T-cell (primary cell): ENCODE measurements at places on chromosomes 16 and 17.
A peak's percentile ranks its signal among the peaks of the same experiment; 100 is the strongest.

DNA sequence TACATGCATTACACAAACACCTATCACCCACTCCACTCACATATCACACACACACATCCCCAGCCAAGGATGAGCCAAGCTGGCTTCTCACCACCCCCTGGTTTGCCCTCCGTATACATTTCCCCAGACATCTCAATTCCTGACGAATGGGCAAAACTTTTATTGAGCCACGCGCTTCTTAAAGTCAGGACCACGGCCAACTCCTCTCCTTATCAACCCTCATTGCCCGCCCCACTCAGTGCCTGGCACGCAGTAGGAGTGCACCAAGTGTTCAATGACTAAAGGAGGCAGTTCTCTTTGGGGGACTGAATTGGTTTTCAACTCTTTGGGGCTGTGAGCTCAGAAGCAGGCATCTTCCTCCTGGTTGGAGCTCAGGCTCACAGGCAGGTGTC lies 22.5 kb upstream of the C16orf78 start:
- DNase-seq: no peak

GRCh38 chr17:8670421-8670820 lies 39.9 kb upstream of the MYH10 start:
- no peak for DNase-seq

- no peak for DNase-seq
These were observed 17.3 kb upstream of the C16orf74 start for GRCh38 chr16:85768199-85768598.

DNA sequence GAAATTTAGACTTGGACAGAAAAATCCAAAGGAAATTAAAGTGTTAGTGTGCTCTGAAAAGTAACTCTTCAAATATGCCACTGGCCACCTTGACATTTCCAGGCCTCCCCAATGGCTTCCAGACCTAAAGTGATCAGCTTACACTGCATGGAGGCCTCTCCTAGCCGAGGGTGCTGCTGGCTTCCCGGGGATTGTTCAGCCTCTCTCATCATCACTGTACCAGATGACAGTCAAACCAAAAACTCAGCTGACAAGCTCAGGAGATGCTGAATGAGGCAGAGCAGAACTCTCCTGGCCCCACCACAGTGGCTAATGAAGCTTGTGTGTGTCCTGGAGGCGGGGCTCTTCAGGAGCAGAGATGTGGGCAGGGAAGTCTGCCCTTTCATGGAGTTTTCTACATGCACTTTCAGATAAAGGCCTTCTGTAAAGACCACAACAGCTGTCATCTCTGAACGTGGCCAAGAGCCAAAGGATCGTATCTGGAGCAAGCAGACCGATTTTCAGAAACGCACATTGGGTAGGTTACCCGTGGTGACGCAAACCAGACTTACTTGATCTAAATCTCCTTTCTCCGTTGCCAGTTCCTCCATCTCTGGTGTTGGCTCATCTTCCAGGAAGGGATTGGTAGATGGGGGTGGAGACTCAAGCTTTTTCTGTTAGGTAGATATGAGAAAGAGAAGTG lies 113.3 kb downstream of the VPS53 start:
- DNase-seq: peak; percentile 2

DNA sequence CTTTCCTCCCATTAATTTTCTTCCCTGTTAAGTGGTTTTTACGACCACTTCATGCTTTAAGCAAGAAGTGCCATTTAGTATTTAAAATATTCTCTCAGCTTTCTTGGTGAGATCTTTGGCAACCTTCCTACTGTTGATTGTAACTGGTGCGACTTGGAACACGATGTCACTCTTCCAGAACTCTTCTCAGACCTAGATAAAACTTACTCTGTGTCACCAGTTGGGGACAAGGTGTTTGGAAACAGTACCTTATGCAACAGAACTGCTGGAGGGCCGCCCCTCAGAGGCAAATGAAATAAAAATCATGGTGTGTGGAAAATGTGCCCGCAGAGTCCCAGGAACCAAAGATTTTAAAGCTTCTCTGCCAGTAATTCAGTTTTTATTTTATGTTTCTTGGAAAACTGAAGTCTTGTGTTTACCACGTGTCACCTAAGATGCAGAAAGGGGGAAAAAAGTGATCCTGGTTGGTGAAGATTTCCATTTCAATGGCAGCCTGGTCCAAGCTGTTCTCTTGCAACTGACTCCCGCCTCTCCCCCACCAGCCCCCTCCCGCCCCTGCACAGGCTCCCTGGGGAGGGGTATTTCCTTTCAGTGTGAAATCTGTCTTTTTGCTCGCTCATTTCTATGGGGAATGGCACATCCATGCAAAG lies 7.2 kb upstream of the HSD11B2 start:
- DNase-seq: no peak

DNA sequence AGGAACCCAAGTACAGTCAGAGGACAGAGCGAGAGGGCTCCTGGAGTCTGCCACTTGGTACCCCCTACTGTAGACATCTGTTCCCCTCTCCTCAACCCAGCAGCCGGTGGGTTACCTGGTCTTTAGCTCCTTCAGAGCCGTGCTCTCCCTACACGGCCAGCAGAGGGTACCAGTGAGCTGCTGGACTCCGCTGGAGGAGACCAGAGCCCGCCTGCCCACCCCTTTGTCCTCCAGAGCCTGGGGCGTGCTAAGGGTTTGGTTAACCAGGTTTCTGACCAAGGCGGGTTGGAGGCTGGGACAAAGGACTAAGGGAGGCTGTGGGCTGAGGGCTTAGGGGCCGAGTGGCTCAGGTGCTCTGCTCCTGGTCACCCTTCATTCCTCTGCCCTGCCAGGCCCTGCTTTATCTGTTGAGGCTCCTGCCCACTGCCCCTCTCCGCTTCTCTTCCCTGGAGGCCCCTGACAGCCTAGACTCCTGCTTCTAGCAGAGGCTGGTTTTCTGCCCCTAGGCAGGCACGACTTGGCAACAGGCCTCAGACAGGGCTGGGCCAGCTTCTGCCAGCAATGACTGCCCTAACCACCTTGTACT lies 2.7 kb upstream of the HSD11B2 start:
- DNase-seq: peak; percentile 15

GRCh38 chr17:76922084-76922483 lies 53.9 kb downstream of the MGAT5B start:
- DNase-seq: no peak

DNA sequence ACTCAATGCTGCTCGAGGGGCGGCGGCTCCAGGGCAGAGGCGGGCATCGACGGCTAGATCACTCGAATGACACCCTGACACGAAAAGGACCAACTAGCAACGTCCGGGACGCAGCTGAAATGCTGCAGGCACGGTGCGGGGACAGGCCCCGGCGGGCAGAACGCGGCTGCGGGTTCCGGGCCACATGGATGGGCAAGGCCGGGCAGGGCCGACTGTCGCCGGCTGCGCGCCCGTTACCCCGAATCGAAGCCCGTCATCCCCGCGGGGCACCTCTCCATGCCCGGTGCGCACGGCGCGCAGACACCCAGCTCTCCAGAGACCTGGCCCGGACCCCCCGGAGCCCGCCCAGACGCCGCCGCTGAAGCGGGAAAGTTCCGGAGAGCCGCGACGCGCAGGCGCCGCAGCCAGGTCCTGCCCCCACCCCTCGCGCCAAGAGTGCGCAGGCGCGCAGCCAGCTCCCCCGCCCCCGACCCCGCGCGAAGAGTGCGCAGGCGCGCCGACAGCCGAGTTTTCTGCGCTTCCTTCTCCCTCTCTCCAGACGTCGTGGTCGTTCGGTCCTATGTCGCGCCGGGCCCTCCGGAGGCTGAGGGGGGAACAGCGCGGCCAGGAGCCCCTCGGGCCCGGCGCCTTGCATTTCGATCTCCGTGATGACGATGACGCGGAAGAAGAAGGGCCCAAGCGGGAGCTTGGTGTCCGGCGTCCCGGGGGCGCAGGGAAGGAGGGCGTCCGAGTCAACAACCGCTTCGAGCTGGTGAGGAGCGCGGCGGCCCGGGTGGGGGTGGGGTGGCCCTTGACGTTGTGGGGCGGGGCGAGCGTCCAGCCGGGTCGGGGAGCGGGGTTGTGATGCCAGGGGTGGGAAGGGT lies at the start of gene TCF25:
Gene TCF25, plus strand, starts transcription at position 484 of the 863 bp plus-strand sequence. Its CDS starts 76 bp downstream, at position 560.
- DNase-seq: peak; percentile 74

- peak; percentile 19 for DNase-seq
These were observed 334.5 kb downstream of the SEC14L1 start for GRCh38 chr17:77475016-77475976.

DNA sequence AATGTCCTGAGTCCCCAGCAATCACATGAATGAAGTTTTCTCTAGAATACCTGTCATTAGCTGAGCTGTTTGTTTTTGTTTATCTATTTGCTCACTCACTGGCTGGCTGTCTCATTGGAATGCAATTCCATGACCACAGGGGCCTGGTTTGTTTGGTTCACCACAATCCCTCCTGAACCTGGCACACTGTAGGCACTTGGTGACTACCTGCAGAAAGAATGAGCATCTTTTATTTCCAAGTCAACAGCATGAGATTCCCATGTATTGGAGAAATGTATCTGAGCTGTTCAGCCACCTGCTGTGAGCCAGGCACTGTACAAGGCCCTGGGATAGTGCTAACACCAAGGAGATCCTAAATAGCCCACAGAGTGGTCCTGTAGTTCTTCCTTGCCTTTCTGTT lies 345.1 kb downstream of the XYLT1 start:
- no peak for DNase-seq

GRCh38 chr17:57993471-57994365 lies 5.7 kb upstream of the VEZF1 start:
- DNase-seq: no peak

DNA sequence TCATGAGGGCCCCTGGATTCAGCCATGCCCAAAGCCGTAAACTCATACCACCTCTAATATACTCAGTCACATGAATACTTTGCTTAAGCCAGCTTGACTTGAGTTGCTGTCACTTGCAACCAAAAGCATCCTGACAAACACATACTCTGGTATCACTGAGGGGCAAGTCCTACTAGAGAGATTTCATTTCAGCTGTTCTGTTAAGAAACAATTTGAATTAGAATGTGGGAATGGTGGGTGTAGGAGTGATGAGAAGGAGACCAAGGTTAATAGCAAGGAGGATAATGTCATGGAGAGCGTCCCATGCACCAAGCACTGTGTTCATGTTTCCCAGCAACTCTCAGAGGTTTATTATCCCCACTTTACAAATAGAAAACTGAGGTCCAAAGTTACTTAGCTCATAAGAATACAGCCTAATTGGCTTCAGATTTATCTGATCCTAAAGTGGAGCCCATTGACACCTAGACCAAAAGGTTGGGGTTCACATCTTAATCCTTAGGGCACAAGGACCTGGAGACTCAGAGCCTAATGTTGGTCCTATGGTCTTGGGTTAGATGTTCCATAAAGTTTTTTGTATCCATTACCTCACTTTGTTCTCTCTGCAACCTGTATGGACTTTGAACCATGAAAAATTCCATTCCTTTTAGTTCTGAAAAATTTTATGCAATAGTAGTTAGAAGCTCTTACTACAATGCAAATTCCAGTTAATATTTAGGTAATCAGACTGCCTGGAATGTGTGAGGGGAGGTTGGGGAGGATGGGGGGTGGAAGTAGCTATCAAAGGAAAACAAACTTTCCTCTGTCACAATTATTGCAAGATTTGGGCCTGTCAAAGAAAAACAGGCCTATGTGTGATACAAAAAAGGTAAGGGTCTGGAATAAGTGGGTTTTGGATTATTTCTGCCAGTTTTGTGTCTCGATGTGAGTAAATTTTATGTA lies 105.9 kb downstream of the IRX3 start:
- DNase-seq: no peak

- no peak for DNase-seq
These were observed 15.3 kb upstream of the PSMD7 start for GRCh38 chr16:74281300-74281699.

DNA sequence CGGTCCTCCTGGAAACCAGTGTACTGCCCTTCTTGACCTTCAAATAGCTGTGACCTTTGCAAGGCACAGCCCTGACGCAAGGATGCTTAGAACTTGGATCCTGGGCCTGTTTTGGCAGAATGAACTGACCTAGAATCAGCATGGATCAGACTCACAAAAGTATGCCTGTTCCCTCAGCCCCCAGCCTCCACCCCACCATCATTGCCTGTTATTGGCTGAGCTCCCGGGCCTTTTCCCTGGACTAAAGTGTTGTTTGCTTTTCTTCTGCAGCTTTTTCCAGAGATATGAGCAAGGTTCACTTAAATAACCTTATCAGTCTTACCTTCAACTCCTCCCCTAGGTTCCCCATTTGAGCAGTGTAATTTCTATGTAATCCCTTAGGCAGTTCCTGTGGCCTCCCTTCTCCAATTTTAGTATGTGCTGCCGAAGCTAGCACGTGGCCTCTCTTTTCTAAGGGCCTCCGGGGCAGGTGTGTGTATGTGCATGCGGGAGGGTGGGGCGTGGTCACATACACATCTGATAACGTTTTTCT lies 347.4 kb downstream of the MAF start:
- DNase-seq: no peak

DNA sequence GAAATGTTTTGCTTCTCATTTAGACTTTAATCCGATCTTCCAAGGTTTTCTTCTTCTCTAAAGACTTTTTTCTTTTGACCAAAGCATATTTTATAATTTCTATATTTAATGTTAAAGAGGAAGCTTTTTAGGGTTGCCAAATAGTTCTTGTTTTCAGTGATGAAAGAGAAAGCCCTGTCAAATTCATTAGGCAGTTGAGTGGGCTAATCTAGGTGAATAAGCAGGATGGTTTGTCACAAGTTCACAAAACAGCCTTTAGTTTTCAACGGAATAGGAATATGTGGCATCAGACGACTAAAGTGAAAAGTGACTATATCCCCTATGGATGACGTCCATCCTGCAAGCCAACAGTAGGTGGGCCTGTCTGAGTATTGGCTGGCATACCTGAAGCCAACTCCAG lies 118.8 kb downstream of the NLK start:
- DNase-seq: no peak

GRCh38 chr16:76676356-76676755 lies 399.2 kb downstream of the CNTNAP4 start:
- no peak for DNase-seq

GRCh38 chr17:49038138-49038537 lies 41.0 kb downstream of the IGF2BP1 start:
- no peak for DNase-seq

- no peak for DNase-seq
These were observed 37.8 kb downstream of the RBBP6 start for GRCh38 chr16:24577167-24577566.

- no peak for DNase-seq
These were observed 29.4 kb downstream of the C16orf87 start for GRCh38 chr16:46801428-46802049.

DNA sequence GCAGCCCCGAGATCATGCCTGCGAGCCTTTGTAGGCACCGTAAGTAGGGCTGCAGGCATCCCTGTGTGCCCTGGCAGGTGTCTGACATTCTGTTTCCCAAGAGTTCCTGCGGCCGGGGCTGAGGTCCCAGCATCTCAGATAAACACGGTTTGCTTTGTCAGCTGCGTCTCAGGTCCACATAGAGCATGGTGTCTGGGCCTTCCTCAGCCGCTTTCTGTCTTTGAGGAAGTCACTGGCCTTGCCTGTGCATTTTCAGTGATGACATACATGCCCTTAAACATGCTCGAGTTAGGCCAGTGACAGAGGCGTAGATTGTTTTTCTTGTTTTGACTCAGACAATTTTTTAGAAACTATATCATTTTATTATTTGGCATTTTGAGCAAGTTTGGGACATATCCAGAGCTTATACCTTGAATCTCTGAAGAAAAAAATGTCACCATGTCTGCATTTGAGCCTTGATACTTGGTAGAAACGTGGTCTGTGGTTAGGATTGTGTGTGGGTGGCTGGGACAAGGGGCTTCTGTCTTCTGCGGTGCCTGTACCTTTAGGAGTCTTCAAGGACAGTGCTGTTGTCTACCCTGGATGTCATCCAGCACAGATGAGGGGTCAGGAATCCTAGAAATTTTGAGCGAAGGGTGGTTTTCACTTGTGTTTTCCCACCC lies 105.8 kb downstream of the SNX29 start:
- DNase-seq: peak; percentile 28
